H54 (cell line): ENCODE measurements at places on chromosomes 3 and 15.

- no peak for DNase-seq
Measured at GRCh38 chr3:110344487-110344886, 727.1 kb upstream of the NECTIN3 start.

- DNase-seq: no peak
Measured at GRCh38 chr15:59691194-59691805, 2.2 kb upstream of the BNIP2 start.

DNA sequence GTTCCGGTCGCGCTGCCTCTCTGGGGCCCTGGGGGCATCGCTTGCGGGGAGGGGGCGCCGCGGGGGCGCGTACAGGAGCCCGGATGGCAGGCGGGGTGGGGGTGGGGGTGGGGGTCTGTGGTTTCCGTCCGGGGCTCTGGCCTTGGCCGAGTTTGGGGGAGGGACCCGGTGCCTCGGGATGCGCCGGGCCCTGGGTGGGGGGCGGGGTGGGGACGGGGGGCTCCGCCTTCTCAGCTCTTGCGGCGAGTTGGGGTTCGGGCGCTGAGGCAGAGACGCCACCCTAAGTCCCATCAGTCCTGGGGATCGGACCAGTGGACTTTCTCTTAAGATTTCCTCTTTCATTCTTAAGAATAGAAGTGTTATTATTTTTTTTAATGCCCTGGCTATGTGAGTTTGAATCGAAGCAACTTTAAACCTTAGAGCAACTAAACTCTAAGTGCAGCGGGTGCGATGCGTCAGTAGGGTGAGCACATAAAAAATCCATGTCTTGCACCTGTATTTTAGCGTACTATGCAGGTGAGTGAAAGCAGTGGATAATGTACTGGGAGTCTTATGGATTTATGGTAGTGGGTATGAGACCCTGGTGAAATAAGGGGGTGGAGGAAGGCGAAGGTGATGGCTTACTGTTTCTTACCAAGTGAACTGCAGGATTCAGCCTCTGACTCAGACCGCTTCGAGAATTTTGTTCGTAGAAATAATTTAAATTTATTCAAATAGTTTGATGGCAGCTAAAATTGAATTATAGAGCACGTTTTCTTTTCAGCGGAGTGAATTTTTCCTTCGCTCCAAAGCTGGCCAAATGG lies 762 bp downstream of the CTNNB1 start:
- peak; percentile 22 for DNase-seq

- no peak for DNase-seq
Measured at GRCh38 chr15:31116423-31117030, 15.0 kb upstream of the TRPM1 start.
